ENCODE measurements at places on chromosomes 13 and 19. TPM values are rescaled to one million over a fixed set of nuclear protein-coding genes. Genes with fewer than 3 reads are reported as not detected.

DNA sequence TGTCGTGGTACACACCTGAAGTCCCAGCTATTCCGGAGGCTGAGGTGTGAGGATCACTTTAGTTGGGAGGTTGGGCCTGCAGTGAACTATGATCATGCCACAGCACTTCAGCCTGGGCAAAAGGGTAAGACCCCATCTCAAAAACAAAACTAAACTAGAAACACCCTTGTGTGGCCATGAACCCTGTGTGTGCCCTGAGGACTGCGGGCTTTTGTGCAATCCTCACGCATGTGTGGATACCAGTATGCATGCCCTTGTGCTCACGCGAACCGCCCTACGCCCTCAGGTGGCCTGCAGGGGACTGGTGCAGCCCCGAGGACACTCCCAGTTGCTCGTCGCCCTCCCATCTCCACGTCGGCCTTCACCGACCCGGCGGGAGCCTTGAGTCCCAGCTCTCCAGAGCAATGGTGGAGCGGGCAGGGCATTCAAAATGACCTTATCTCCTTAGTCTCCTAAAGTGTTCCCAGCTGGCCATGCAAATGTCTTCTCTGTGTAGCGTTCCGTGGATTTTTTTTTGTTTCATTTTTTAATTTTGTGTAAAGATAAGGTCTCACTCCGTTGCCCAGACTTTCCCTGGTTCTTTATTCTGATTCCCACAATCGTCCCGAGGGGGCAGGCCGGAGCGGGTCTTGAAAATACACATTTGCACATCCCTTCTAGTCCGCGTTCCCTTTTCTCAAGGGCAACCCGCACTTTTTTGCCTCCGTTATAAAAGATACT, 868 bp upstream of the EGLN2 start:
- peak; percentile 67 for DNase-seq

DNA sequence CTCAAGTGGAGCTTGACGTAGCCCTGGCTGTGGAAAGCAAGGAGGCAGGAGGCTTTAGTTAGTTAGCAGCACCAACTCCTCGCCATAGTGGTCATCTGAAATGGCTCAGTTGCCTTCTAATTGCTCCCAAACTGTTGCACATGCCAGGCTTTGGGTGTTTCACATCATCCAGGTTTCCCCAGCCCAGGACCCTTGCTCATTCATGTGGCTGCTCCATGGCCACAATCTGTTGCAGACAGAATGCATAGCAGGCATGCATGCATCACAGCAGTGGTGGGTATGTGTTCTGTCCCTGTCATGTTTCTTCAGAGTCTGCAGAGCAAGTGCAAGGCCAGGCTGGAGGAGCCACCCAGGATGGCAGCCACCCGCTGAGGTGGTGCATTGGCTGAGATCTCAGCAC, 407.6 kb downstream of the TSHZ3 start:
- DNase-seq: no peak

- DNase-seq: no peak
Measured at GRCh38 chr19:494171-495080, 1.9 kb upstream of the MADCAM1 start.

DNA sequence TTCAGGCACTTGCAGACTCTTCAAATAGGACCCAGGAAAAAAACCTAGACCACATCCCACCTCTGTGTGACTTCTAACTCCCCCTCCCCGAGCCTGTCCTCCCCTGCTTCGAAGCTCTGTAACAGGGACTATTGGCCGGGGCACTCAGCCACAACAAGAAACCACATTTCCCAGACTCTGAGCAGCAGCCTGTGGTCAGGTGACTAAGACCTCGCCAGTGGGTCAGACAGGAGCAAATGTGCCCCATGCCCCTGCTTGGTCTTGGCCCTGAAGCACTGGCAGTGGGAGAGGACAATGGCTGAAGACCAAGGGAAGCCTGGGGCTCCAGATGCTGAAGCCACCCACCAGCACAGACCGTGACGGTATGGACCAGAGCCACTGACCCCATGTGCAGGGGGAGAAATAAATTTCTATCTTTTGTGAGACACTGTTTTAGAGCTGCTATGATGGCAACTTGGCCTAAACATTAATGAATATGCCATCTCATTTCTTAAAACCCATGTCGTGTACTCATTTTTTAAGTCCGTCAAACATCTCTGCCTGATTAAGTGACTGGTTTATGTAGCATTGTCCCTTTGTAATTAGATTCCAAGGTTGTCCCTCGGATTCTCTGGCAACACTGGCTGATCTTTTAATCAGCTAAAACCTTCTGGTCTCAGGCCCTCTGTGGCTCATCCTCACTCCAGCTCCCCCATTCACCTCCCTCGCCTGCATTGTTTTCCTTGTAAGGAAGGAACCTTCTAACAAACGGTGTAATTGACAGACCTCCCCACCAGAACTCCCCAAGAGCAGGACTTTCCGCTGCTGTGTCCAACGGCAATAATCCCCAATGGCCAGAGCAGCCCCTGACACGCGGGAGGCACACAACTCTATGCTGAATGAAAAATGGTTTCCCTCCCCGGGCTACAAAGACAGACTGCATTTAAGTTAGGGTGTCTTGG, 98.4 kb downstream of the STK24 start:
- DNase-seq: no peak

DNA sequence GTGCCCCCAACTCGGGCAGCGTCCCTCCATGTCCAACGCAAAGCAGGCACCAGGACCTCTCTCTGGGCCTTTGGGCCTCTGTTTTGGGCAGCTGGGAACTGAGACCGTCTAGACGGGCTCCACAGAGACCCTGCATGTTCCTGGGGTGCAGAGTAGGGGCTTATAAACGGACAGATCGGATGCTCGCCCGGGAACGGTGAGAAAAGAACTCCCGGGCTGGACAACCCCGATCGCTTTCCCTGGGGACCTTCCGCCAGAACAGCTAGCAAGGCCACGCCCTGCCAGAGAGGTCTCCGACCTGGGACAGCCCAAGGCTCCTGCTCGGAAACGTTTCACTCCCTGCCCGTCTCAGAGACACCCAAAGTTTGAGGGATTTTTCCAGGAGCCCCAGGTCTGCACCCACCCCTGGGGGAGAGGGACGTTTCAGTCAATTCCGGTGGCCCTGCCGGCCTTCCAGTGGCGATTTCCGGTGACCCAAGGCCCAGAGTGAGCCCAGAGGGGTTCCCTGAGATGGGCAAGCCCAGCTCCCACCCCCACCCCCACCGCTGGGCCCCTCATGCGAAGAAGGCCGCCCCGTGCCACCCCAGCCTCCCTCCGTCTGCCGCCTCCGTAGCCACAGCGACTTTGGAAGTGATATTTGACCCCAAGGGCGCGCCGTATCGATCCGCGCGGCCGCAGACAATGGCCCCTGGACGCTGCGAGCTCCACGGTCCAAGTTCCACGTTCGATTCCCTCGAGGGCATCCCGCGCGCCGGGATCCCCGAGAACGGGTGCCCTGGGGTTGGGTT, 1.7 kb downstream of the NR2F6 start:
- peak; percentile 72 for DNase-seq

GRCh38 chr13:95620825-95621498, 23.5 kb downstream of the DZIP1 start:
- no peak for DNase-seq

DNA sequence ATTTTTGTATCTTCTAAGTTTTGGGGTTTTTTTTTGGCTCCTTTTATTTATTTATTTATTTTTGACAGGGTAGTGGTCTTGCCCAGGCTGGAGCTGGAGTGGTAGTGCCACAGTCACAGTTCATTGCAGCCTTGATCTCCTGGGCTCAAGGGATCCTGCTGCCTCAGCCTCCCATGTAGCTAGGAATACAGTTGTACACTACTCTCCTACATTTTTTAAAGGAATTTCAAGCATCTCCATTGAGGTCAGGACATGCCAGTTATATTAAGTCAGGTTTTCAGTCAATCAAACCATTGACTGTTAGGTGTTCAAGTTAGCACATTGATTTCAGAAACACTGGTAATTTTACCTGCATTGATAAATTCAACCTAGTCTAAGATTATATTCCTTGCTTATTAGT, 480.5 kb upstream of the SPRY2 start:
- DNase-seq: no peak

DNA sequence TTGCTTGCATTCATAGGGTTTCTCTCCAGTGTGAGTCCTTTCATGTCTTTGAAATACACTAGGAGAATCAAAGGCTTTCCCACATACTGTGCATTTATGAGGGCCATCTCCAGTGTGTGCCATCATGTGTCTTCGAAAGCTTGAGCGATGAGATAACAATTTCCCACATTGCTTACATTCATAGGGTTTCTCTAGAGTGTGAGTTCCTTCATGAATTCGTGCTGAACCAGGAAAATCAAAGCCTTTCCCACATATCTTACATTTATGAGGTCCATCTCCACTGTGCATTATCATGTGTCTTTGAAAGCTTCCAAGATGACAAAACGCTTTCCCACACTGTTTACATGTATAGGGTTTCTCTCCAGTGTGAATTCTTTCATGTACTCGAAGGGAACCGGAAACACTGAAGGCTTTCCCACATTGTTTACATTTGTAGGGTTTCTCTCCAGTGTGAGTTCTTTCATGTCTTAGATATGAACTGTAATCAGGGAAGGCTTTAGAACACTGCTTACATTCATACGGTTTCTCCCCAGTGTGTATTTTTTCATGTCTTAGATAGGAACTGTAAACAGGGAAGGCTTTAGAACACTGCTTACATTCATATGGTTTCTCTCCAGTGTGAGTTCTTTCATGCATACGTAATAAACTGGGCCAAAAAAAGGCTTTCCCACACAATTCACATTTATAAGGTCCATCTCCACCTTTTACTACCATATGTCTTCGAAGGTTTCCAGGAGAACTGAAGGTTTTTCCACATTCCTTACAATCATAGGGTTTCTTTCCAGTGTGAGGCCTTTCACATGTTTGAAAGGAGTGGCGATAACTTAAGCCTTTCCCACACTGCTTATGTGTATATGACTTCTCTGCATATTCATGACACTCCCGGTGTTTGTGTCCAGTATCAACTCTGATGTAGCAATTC, 21.4 kb downstream of the ZNF44 start:
- no peak for DNase-seq

- peak; percentile 52 for DNase-seq
Measured at GRCh38 chr13:112905990-112906641, 62.9 kb upstream of the MCF2L start.

GRCh38 chr13:94480672-94481145, 1.2 kb upstream of the DCT start:
- no peak for DNase-seq

- DNase-seq: no peak
Measured at GRCh38 chr19:49940482-49940791, 11.1 kb upstream of the NUP62 start.

- DNase-seq: no peak
Measured at GRCh38 chr19:8489561-8490394, 12.7 kb downstream of the PRAM1 start.

DNA sequence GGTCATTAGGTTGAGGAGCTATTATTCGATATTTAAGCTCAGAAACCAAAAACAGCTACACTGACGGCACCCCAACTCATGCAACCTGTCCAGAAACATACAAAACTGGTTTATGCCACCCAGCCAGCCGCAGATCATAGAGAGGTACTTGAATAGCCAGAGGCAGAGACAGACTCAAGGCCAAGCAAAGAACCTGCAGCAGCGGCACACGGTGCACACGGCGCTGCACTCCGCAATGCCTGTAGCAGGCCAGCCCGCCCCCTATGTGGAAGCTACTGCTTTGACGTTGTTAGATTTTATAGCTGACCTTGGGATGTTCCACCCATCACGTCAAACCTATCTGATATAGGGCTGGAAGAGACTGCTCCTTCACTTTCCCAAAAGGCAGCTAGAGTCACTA, 11.9 kb upstream of the DHRS12 start:
- DNase-seq: no peak

DNA sequence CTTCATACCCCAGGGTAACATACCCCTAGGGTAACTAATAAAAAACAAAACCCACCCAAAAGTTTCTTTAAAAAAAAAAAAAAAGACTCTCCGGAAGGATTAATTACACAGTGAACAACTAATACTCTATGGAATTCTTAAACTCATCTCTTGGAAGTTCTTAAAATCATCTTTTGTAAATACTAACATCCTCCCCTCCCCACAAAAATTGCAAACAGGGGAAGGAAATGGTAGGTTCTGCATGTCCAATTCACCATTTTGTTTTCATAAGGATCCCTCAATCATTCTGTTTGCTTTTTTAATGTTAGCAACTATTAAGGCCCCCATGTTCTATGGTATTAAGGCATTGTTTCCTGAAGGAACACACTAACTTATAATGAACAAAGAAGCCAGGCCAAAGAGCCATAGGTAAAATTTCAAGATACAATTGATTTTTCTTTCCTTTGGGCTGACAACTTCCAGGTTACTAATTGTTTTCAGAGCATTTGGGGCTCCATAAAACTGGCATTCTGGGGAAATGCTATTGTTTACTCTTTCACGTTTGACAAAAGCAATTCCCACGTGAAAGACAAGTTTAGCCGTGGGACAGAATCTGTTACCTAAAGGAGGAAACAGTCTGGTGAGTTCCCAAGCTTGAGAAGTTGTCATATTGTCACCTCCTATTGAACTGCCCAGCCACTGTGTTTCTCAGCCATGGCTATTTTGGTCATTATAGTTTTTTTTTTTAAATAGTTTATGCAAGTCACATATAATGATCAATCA, 107.0 kb downstream of the FLT1 start:
- no peak for DNase-seq

- no peak for DNase-seq
Measured at GRCh38 chr19:15550929-15551292, 42.6 kb downstream of the CYP4F22 start.

- peak; percentile 68 for DNase-seq
Measured at GRCh38 chr19:45130888-45131615, 29.7 kb downstream of the NKPD1 start.

DNA sequence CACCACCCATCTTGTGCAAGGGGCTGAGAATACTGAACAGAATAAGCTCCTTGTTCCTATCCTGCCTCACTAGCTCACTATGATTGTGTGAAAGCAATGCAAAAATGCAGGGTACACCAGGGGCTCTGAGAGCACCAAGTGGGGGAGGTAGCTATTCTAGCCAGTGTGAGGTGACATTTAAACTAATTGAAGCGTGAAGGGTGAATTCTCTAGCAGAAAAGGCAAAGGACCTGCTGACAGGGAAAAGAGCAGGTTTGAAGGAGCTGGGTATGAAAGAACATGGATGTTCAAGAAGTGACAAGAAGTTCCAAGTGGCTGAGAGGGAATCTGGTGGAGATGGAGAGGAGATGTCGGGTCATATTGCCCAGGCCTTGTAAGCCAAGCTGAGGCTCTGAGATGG, 64.2 kb downstream of the SIAH3 start:
- DNase-seq: no peak

- DNase-seq: peak; percentile 39
Measured at GRCh38 chr19:31037286-31037980, 311.8 kb downstream of the TSHZ3 start.

GRCh38 chr13:74767050-74767449, 632.8 kb upstream of the KLF12 start:
- DNase-seq: no peak

GRCh38 chr19:29533578-29534544, 8.1 kb downstream of the VSTM2B start:
- no peak for DNase-seq

The C13orf42 gene
- total RNA-seq: not detected

The FPR2 gene
- 0.58 TPM for total RNA-seq

The INSR gene
- total RNA-seq: 513 TPM

The MEF2B gene
- total RNA-seq: not detected

The SPIB gene
- 53.3 TPM for total RNA-seq

The PALM gene
- 12.1 TPM for total RNA-seq

Measured in stomach (tissue), 19 donors.